ENCODE measurements at places on chromosomes 2 and 18. TPM values are rescaled to one million over a fixed set of nuclear protein-coding genes. Genes with fewer than 3 reads are reported as not detected.

Gene CFAP210
- not detected for total RNA-seq

Gene TTN
- 8.1 TPM for total RNA-seq

Gene PLCD4
- total RNA-seq: 0.30 TPM

DNA sequence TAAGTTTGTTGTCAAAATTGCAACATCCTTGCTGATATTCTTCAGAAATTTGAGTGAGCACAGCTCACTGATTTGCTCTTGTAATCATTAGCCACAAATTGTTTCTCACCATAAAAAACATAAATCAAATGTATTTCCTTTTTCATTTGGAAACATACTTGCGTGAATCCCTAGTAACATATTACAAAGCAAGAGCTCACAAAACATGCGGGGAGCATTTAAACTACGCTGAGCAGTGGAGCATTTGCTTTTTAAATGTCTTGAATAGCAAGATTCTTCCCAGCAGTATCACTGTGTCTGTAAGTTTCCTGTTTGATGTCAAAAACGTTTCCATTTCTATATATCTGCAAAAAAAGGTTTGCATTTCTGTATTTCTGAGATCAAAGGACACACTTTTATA is 788.3 kb upstream of the SALL3 start:
- no peak for DNase-seq

DNA sequence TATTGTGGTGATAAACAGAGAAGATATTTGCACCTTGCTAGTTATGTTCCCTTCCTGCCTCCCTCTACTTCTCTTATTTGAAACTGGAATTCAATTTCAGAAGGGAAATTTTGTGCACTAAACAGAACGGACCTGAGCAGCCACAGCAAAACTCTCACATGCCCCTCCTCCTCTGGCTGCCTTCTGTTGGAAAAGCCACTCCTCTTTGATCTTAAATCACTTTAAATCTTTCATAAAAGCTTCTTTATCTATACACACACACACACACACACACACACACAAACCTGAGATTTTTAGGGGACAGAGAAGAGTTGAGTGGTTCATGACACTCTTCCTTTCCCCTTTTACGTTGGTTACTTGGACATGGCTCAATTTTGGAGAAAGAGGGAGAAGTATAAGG is 5.6 kb downstream of the TBR1 start:
- no peak for DNase-seq

Gene RBM45
- total RNA-seq: 28.0 TPM

DNA sequence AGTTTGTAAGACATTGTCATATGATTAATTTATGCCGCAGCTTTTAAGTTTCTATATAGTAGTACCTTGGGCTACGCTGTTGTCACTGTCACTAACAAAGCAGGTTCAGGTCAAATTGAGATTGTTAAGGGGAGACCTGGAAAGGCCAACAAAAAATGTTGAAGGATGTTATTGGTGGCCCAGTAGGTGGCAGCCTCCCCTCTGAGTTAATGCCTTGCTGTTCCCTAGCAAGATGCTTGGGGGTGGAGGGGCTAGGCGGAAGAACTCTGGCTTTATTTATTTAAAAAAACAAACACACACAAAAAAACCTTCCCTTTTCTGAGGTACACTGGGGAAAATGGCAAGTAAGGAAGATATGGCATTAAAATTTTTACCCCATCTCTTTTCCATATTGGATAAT is 128.3 kb upstream of the ATP5MC3 start:
- no peak for DNase-seq

Gene GDF7
- 0.19 TPM for total RNA-seq

Gene ZC3H6
- 43.2 TPM for total RNA-seq

- DNase-seq: no peak
Measured at GRCh38 chr18:44342162-44342561, 338.5 kb upstream of the SETBP1 start.
